ENCODE measurements at places on chromosomes 3 and 15. TPM values are rescaled to one million over a fixed set of nuclear protein-coding genes. Genes with fewer than 3 reads are reported as not detected.

MRAS gene
- total RNA-seq = 40.2 TPM

STAC gene
- total RNA-seq = 31.0 TPM

SEMA3B gene
- 49.4 TPM for total RNA-seq

COLQ gene
- total RNA-seq = 0.16 TPM

GUCA1C gene
- 1.3 TPM for total RNA-seq

CTDSPL2 gene
- total RNA-seq = 33.0 TPM

ARGFX gene
- total RNA-seq = not detected

FAM3D gene
- not detected for total RNA-seq
